ENCODE measurements at places on chromosomes 6 and 20.

DNA sequence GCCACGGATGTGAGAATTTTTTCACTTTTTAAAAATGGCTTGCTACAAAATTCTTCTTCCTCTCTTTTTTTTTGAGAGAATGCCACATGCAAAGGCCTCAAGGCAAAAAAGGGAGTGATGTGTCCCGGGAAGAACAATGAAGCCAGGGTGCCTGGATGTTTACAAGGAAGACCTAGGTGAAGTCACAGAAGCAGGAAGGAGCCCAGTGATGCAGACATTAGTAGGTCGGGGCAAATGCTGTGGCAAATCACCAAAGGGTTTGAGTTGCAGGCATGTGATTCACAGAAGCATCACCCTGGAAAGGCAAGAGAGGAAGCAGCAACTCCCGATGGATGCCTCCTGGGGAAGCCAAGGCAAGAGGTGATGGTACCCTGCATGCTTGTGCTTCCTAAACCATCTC lies 46.8 kb downstream of the FARS2 start:
- no peak for DNase-seq

DNA sequence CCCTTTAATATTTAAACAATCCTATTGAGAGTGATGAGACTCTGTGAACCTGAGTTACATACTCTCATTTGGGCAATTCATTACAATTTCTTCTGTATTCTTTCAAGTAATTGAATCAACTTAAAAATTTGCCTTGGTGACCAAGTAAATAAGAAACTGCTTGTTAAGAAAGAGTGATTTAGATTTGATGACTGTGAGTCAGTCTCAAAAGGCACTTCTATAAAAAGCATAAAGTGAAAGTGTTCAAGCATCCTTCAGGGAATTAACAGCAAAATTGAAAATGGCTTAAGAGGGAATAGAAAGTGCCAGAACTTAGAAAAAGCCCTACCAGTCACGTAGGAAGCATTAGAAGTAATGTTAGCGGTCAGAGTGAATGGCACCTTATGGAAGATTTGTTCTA lies 654.7 kb downstream of the EPM2A start:
- DNase-seq: no peak

DNA sequence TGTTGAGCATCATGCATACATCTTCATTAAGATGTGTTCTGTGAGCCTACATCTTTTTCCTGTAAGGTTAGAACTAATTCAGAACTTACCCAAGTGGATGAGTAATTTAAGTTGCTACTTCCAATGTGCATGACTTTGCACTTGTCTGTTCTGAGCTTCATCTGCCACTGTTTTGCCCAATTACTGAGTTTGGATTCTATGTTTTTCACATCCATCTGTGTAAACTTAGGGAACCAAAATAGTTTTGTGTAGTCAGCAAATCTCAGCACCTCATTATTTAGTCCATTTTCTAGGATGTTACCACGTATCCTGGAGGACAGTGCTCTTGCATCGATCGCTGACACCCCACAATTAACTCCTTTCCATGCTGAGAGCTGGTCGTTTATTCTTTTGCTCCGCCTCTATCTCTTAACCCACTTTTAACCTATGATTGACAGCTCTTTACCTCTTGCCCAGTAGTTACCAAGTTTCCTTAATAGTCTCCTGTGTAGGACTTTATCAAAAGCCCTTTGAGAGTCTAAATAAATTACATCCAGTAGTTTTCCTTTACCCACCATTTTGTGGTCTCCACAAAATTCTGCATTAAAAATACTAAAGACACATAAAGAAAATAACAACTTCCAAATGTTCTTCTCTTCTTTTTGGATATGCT lies 44.2 kb upstream of the CITED2 start:
- DNase-seq: no peak

GRCh38 chr6:117110146-117110545 lies 155.2 kb upstream of the VGLL2 start:
- DNase-seq: no peak

- peak; percentile 7 for DNase-seq
Measured at GRCh38 chr6:116616737-116617053, 416 bp downstream of the RSPH4A start.

DNA sequence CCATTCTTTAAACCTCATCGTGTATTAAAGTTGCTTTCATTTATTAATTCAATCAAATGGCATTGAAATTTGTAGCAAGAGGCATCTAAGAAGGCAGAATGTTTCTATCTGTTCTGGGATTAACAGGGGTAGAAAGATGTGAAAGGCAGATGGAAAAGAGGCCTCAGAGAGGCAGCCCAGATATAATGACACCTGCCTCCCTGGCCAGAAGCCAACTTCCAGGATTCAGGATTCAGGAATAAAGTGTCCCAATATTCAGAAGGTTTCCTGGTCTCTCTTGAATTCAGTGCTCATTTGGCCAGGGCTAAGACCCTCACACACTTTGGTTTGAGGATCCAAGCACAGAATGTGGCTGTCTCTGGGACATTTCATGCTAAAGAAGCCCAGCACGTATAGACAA lies 39.9 kb downstream of the HLA-B start:
- no peak for DNase-seq

GRCh38 chr20:47048054-47048453 lies 153.4 kb downstream of the EYA2 start:
- no peak for DNase-seq

- DNase-seq: no peak
Measured at GRCh38 chr6:92989656-92990055, 429.7 kb downstream of the EPHA7 start.

- DNase-seq: no peak
Measured at GRCh38 chr6:20286968-20287565, 74.8 kb upstream of the MBOAT1 start.

- no peak for DNase-seq
Measured at GRCh38 chr20:38386004-38386403, 39.7 kb downstream of the LBP start.

GRCh38 chr6:21596949-21597682 lies 3.6 kb downstream of the SOX4 start:
- DNase-seq: no peak

GRCh38 chr6:66561479-66561878 lies 854.5 kb upstream of the EYS start:
- no peak for DNase-seq

DNA sequence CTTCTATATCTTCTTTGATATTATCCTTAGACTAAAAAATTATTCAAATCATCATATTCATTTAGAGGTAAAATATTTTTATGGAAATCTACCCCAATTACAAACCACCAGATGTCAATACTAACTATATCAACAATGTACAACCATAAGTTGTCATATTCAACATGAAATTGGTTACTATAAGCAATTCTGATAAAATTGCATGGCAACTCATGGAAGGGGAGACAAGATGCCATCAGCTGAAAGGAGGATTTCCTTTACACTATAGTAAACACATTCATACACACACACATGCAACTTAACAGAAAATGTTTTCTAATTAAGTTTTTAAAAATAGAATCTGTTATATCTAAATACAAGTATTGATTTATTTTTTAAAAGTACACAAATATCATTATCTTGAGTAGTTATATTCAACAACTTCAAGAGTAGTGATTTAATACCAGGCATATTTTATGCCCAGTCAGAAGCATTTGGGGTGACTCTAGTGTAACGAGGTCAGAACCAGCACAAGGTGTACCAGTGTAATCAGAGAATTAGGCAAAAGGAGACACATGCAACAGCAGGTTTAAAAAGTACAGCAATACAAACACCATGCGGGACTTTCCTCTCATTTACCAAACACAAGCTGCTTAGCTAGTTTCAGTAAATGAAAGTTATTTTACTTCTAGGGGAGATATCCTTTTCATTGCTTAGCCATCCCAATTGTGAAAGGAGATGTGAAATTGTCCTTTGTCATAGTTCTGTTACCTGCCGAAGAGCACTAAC lies 1.0 kb downstream of the FILIP1 start:
- no peak for DNase-seq

GRCh38 chr20:54623991-54624569 lies 148.7 kb downstream of the DOK5 start:
- no peak for DNase-seq

GRCh38 chr6:144896289-144896688 lies 611.2 kb downstream of the UTRN start:
- no peak for DNase-seq

DNA sequence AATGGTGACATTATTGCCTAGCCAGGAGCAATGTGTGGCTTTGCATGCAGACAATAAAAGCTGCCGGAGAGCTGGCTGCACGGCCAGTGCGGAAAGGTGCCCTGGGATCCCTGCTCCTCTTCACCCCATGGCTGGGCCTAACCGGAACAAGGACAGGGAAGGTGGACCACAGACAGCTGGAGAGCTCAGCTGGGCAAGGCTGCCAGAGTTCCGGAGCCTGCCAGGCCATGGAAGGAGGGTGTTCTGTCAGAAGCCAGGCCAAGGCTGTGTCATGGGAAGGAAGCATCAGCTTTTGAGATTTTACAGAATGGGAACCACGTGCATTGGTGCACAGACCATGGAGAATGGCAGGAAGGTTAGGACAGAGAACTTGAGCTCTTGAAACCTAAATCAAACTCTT lies 25.0 kb downstream of the MAP1LC3A start:
- DNase-seq: no peak

GRCh38 chr20:4471221-4471620 lies 250.5 kb upstream of the PRND start:
- DNase-seq: no peak

DNA sequence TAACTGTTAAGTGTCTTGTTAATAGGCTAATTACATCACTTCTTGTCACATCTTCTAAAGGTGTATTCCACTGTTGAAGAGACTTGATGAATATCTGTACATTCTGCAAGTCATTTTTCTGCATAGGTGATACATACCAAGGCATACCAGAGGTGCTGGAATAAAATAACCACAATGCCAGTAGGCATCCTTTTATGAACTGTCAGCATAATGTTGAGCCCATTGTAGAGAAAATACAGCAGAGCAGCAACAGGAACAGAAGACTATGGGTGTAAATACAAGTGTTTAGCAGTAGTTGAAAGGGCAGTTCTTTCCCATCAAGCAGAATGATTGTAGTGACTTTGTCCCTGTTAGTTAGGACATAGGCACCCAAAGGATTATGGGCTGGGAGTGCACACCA lies 44.4 kb upstream of the ZNF337 start:
- DNase-seq: no peak

DNA sequence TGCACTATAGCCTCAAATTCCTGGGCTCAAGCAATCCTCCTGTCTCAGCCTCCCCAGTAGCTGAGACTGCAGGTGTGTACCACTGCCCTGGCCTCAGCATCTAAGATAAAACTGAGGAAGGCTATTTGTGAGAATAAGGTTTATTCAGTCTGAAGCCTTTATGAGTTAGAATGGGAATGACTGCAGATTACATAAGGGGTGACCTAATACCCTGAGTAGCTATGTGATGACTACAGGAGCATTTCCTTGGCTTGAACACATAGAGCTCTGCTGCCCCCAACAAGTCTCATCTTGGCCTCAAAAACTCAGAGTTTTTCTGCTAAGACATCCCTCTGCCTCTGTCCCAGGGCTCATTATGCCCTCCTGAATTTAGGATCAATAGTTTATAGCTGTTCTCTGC lies 7.6 kb downstream of the GSS start:
- no peak for DNase-seq

GRCh38 chr6:66522864-66523263 lies 815.8 kb upstream of the EYS start:
- DNase-seq: no peak

DNA sequence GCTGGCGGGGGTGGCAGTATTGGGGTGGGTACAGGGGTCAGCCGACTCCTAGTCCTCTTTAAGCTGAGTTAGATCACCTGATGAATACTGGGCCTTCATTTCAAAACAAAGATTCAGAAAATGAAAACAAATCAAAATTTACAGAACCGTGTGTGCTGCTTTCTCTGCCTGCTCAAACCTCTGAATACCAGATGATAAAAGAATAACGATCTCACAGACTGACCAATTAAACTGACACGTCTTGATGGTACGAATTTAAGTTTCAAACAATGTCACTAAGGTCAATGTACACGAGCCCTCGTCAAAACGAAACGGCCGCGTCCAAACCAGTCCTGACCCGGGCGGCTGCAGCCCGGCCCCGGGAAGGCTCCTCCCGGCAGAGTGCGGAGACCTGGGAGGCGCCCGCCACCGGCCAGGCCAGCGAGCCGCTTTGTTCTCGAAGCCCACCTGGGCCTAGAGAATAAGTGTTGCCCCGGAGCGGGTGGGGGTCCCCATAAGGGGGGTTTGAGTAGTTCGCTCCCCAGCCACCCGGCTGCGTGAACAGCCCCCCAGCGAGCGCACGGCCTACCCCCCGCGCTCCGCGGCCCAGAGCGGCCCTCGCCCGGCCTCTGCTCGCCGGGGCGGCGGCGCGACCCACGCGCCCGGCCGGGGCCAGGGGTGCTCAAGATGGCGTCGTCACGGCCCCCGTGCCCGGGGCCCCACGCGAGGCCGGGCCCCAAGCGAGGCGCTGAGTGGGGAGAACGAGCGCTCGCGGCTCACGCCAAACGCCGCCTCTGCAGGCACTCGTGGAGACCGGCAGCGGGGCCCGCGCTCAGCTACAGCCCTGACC lies 728 bp downstream of the PSMA7 start:
- DNase-seq: no peak

DNA sequence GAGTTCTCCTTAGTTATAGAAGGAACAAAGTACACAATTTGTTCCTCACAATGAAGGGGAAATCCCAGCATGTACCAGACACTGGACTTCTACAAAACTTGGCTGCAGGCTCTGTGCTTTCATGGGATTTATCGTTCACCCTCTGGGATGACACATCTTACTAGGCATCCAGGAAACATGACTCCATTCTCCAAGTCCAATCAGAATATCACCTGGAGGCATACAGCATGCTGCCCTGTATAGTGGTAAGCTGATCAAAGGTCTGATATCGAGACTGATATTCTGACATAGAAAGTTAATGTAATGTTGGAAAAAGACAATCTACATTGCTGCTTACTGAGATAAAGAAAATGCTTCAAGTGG lies 6.7 kb downstream of the RWDD2A start:
- no peak for DNase-seq

DNA sequence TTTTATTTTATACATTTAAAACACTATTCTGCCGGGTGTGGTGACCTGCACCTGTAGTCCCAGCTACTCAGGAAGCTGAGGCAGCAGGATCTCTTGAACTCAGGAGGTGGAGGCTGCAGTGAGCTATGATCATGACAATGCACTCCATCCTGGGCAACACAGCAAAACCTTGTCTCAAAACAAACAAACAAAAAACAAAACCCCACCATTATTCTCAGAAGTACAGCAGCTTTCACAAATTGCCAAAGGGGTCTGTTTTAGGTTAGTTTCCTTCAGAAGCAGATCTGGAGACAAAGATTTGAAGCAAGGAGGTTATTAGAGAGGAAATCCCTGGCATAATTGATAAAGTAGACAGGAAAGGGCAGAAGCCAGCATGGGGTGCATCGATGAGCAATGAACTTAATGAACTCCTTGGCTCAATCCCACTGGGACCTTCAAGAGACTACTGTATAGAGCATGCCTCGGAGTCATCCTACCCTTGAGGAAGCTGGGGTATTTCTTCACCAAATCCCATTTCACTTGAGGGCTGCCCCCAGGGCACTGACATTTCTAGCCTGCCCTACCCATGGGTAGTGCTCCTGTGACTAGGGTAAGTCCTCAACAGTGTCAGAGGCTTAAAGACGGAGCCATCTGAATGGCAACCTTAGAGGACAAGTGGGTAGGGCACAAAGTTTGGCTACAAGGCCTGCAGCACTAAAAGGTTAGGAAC lies 43.2 kb upstream of the DDR1 start:
- no peak for DNase-seq

GRCh38 chr20:1264727-1265126 lies 1.4 kb upstream of the SNPH start:
- no peak for DNase-seq

GRCh38 chr20:44185574-44185973 lies 1.4 kb downstream of the JPH2 start:
- no peak for DNase-seq

All from CD4-positive, alpha-beta T cell treated with Interleukin-6 at 100 ng/mL for 8 hours (primary cell).